ENCODE measurements at places on chromosomes 11 and 22.

DNA sequence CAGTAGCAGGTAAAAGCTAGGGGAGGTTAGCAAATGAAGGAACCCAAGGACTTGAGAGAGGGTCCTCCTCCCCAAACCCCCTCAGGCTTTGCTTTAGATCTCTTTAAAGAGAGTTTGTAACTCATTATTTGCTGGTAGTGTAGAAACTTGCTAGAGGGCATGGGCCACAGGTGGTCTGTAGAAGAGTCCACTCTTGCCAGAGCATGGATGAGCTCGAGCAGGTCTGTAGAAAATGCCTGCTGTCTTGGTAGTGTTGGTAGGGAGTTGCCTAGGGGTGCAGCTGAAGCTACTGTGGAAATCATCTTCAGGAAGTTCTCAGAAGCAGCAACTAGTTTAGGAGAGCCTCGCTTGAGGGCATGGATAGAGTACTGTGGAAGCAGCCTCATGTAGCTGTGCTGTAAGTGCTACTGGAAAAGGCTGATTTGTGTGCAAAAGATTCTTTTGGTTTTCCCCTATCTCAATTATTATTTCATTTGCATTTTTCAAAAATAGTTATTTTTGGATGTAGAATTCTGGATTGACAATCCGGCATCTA lies 104.3 kb downstream of the TMEM135 start:
- DNase-seq, result no peak

- DNase-seq, result no peak
These were observed 25.1 kb downstream of the APOL3 start for GRCh38 chr22:36135306-36135980.

GRCh38 chr22:43001271-43002201 lies 13.4 kb downstream of the PACSIN2 start:
- no peak for DNase-seq

DNA sequence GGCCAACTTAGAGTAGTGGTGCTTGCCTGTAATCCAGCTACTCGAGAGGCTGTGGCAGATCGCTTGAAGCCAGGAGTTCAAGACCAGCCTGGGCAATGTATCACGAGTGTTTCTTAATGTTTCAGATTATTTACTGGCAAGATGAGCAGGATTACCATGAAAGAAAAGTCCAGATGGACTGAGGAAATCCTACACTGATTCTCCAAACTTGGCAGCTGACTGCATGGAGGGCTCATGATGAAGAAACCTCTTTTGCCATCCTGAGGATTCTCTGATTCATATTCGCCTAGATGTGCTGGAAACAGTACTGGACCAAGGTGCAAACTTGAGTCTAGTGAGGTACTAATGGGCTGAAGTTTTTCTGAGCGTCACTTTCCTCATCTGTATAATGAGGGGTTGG lies 2.8 kb upstream of the SIDT2 start:
- DNase-seq, result no peak

DNA sequence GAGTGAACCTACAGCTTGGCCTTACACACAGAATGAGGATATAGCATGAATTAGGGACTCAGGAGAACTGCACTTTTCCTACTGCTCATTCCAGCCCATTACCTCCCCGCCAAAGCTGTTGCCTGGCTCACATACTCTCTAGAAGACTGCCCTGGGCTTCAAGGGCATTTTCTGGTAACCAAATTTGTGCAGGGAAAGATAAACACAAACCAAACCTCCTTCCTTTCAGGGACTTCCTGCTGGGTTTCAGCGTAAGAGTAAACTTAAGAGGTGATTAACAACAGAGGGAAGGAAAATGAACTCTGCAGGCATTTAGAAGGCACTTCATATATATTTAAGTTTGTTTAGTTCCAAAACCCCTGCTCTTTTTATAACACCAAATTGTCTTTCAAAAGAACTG lies 194.9 kb downstream of the SWAP70 start:
- DNase-seq, result no peak

GRCh38 chr11:57711414-57712255 lies at the start of gene MED19:
Gene MED19, minus strand, starts transcription at chr11:57712215. Its CDS starts 36 bp downstream, at chr11:57712179.
- peak; percentile 95 for DNase-seq

DNA sequence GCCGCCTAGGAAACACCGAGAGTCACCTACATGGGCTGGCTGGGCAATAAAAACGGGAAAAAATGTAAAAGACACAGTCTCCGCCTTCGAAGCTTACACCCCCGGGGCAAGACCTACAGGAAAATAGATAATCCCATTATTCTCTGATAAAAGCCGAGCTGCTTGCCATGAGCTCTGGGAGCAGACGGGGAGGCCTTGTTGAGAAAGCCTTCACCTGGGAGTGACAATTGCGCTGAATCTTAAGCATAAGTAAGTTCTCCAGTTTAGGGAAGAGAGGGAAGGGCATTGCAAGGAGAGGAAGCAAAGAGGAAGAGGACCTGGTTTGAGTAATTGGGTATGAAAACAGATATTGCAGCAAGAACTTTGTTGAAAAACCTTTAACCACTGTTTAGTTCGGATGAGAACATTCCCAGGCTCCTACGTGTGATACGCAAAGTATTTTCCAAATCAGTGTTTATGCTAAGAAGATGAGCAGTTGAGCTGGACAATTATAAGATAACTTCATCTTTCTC lies 813 bp upstream of the BTBD10 start:
- no peak for DNase-seq

GRCh38 chr11:62850911-62851806 lies 11.8 kb upstream of the WDR74 start:
- no peak for DNase-seq

DNA sequence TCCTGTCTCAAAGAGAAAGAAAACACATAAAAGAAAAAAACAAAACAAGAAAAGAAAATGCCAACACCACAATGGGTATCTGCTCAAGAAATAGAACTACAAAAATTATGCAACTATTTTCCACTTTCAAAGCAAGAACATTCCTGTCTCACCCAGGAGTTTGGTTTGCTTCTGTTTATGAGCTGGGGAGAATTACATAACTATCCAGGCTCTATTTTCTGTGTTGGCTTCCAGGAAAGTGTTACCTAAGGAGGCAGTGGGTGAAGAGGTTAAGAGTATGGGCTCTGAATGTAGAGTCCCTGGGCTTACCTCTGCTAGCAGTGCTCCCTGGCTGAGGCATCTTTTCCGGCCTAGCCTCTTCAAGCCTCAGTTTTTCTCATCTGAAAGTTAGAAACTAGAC lies 426.7 kb downstream of the MIAT start:
- no peak for DNase-seq

All from NCI-H1930 (cell line).